A172 (cell line): ENCODE measurements at places on chromosomes 4 and X. TPM values are rescaled to one million over a fixed set of nuclear protein-coding genes. Genes with fewer than 3 reads are reported as not detected.

Gene ABRAXAS1
- 9.3 and 16.4 TPM in 2 replicates for total RNA-seq

DNA sequence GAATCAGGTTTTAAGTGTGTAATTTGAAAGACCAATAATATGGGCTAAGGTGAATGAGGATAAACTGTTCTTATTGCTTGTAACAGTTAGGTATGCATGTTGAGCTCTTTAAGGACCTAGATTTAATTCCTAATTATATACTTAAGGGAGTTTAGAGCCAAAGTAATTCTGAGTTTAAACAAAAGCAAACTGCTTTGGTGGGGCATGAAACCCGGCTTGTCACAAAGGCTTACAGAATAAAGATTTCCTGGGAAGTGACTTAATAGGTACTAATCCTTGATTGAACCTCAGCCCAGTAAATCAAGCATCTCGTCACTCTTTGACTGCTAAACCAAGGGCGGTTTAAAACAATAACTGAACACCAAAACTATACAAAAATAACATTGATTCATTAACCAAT, 1324.2 kb downstream of the RPA4 start:
- DNase-seq: no peak

DNA sequence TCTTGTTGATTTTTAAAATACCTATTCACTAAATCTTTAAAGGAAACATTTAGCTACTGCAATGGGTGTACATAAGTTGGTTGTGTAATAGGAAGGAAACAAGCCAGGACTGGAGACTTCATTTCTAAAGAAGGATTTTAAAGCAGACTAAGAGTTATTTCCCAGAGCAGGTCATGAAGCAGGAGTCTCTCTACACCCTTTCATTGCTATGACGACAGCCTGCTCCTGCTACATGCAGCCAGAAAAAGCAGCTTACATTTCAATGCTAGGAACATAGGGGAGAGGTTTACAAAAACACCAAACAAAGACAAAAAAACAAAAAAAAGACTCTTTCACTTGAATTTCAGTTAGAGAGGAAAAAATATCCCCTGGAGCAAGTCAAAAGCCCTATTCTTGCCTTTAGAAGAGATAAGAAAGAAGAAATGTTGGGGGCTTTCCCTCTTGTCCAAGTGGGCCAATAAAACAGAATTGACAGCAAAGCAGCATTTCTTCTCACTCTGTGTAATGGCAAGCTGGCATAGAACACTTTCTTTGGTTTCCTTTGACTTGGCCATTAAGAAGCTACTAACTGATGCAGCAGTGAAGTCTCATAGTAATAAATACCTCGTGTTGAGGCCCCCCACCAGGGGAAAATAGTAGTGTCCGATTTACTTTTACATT, 3.4 kb downstream of the SPARCL1 start:
- DNase-seq: no peak

DNA sequence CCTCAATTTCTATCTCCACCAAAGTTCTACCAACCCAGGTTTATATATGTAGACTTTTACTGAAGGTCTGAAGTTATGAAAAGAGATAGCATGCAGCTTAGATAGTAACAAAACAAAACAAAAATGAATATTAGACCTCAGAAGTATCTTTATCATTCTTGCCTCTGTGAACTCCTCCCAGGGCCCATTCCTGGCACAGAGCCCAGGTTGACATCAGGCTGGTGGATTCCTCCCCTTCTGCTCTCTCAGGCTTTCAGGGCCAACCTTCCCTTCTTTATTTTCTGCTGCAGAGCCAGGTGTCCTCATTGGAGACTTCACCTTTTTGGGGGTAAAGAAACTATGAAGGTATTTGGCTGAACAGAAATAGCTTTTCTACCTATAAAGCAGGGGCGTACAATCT, 112.8 kb upstream of the PITX2 start:
- DNase-seq: no peak

- DNase-seq: no peak
These were observed 1047.6 kb downstream of the TECRL start for GRCh38 chr4:63361628-63362027.

- DNase-seq: no peak
These were observed 5.4 kb upstream of the NAA15 start for GRCh38 chr4:139295942-139296299.

Gene ZBED1
- 29.3 and 31.6 TPM in 2 replicates for total RNA-seq

DNA sequence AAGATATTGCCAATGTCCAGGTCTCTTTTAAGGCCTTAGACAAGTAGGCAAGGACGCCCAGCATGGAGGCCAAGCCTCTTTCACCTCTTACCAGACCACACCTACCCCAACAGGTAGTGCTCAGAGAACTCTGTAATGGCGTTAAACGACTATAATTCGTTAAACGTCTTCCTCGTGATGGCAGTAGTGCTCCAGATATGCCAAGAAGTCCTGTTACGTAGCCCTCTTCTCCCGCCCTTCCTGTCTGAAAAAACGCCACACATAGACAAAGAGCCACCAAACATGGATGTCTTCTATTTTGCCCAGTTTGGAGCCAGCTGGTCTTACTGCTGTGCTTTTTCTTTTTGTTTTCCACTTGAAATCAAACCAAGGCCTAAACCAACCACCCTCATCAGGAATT, 190.7 kb downstream of the OR13H1 start:
- DNase-seq: no peak

GRCh38 chrX:31500921-31501320, 429.1 kb upstream of the FTHL17 start:
- peak; percentile 80 for DNase-seq

Gene SCRG1
- total RNA-seq: not detected in 2 replicates

Gene DSPP
- total RNA-seq: not detected in 2 replicates

DNA sequence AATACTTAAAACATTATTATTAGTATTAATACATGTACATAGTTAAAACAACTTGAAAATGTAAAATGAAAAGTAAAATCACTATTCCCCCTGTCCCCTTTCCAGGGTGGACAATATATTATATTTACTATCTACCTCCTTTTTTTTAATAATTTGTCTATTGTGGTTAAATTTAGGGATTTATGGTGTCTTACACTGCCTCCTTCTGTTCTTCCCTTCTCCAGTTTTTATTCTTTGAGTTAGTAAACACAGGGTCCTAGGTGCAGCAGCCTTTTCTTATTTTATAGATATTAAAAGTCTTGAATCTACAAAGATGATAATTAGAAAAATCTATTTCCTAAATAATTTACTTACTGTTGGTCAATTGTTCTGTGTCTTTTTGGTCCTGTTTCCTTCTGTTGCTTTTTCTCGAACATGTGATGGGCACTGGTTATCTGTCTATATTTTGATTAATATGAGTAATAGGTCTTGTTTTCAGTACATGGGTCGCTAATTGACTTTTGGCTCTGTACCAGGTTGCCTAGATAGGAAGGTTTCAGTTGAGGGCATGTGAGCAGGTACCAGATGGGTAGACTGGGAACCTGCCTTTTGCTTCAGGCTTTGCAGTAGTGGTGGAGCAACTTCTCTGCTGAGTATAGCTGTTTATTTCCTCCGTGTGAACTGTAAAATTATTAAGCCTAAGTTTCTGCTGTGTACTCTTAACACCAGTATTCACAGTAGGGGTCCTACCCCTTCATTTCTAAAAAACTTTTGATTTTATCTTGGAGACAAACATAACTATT, 1.1 kb downstream of the NUDT9 start:
- DNase-seq: no peak

DNA sequence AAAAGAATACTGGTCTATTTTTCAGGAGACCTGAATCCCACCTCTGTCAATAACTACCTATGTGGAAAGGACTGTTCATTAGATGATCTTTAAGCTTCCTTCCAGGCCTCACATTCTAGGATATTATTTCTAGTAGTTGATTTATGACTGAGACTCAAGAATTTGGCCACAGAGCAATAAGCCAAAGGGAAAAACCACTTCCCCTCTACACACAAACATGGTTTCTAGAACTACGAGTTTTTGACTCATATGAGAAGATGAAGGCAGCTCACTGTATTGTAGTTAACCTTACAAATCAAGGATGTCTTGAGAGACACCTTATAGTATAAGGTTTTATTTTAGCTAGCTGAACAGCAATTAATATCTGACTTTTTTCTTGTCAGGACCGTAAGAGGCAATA, 36.9 kb upstream of the GDPD2 start:
- DNase-seq: no peak

DNA sequence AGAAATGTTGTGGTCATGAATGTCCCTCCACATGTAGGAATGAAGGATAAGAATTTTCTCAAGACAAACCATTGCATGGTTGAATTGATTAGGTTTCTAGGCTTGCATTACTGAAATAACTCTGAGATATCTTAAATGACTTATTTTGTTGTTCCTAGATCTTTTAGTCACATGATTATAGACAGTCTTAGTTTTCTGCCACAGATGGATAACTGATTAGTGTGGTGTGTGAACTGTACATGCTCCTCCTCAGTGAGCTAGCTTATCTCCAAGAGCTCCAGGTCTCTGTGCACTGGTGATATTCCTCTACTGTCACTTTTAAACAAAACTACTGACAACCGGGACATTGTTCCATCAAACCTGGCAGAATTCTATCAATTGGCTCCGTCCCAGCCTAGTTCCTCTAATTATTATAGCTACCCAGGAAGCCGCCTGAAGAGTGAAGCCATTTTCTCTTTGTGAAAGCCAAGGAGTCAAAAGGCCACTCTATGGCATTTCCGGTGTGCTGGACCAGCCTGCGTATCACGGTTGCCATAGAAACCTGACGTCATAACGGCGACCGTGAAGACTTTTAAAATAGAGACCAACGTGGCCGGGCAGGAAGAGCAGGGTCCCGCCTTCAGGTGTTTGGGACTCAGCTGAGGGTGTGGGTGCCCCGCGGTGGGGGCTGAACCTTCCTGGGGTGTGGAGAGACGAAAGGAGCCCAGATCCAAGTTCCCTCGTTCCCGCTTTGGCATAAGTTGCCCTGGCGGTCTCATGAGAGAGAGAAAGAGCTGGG, 28.1 kb downstream of the BEX3 start:
- DNase-seq: peak; percentile 53

DNA sequence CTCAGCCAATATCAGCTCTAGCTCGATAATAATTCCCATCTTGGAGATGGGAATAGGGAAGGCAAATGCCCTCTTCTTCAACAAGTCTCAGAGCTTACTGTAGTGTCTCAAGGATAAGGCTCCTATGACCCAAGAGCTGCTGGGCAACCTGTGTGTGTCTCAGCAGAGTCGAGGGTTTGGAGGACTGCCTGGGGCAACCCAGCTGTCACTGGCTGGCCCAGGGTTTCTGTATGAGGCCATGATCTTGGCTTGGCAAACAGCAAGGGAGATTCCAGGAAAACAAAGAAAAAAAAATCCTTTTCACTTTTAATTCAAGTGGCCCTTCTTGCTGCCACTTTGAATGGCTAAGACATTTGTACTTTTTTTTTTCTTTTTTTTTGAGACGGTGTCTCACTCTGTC, 34.4 kb downstream of the TMSB4X start:
- no peak for DNase-seq

Gene DGAT2L6
- not detected in 2 replicates for total RNA-seq
